ENCODE measurements at places on chromosomes 12 and 14. TPM values are rescaled to one million over a fixed set of nuclear protein-coding genes. Genes with fewer than 3 reads are reported as not detected.

GRCh38 chr14:94857950-94858349 is 88.0 kb upstream of the GSC start:
- no peak overlapping the region for H3K27ac ChIP-seq
- H3K4me3 ChIP-seq, result no peak overlapping the region
- H3K4me1 ChIP-seq, result no peaks in the 10 kb centered on the region
- no peaks in the 10 kb centered on the region for H3K27me3 ChIP-seq

GRCh38 chr12:58920102-58920960 is at the start of gene LRIG3:
TSS of gene LRIG3 (minus strand) at chr12:58920504. CDS start at chr12:58920235, 269 bp downstream.
- H3K27me3 ChIP-seq, result no peaks in the 10 kb centered on the region
- no peaks in the 10 kb centered on the region for H3K4me1 ChIP-seq
- DNase-seq, result peak; percentile 89
- H3K4me3 ChIP-seq, result peak within 1 kb of the TSS; percentile 55
- no peaks in the 10 kb centered on the region for H3K36me3 ChIP-seq

DNA sequence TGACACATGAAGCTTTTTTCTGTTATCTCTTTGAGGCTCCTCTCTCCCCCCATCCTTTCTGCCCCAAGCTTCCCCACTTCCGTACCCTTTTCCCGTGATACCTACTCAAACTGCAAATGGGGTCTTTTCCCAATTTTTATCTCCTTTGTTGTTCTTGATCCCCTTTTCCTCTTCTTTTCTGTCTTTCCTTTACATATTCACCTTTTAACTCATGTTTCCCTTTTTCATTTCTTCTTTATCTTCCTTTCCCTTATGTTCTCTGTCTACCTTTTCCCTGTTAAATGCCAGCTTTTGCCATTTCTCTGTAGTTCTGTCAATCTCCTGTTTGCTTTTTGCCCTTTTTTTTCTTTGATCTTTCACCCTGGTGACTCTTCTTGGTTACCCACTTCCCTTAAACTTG is 2.6 kb upstream of the BHLHE41 start:
- no peaks in the 10 kb centered on the region for H3K27me3 ChIP-seq
- no peak overlapping the region for H3K27ac ChIP-seq
- no peaks in the 10 kb centered on the region for H3K4me1 ChIP-seq

- no peak for DNase-seq
- H3K27me3 ChIP-seq, result no peaks in the 10 kb centered on the region
- no peaks in the 10 kb centered on the region for H3K4me1 ChIP-seq
These were observed 76.7 kb upstream of the ELK3 start for GRCh38 chr12:96117460-96117859.

GRCh38 chr12:71440763-71441748 is 1.5 kb downstream of the LGR5 start:
- no peaks in the 10 kb centered on the region for H3K27me3 ChIP-seq
- no peaks in the 10 kb centered on the region for H3K36me3 ChIP-seq
- peak overlapping the region; percentile 36 for H3K4me3 ChIP-seq
- no peaks in the 10 kb centered on the region for H3K4me1 ChIP-seq
- DNase-seq, result peak; percentile 76

DNA sequence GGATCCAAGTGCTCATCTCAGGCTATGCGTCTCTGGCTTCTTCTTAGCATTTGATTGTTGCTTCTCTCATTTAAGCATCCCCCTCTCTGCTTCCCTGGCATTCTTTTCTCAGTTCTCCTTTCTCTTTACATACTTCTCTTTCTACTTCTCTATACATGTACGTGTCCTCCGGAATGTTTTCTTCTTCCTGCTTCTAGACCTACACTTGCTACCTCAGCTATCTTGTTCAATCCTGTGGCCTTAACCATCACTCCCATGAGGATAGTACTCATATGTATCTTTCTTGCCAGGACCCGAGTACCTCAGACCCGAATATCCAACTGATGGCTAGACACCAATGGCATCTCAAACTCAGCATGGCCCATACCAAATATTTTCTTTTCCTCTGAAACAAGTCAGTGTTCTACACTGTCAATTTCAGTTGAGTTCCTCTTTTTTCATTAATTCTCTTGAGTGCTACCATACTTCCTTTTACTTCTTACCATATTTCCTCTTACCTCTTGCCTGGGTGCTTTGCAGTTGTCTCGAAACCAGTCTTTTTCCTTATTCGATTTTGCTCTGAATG is 115.1 kb upstream of the SLC38A2 start:
- H3K4me3 ChIP-seq, result no peak overlapping the region
- H3K4me1 ChIP-seq, result no peaks in the 10 kb centered on the region
- no peak for DNase-seq
- H3K36me3 ChIP-seq, result no peaks in the 10 kb centered on the region

- H3K4me3 ChIP-seq, result no peak overlapping the region
- H3K27me3 ChIP-seq, result no peaks in the 10 kb centered on the region
- no peaks in the 10 kb centered on the region for H3K4me1 ChIP-seq
- no peak for DNase-seq
- no peak overlapping the region for H3K27ac ChIP-seq
- H3K36me3 ChIP-seq, result no peaks in the 10 kb centered on the region
These were observed 326.9 kb downstream of the GRIN2B start for GRCh38 chr12:13654456-13654855.

DNA sequence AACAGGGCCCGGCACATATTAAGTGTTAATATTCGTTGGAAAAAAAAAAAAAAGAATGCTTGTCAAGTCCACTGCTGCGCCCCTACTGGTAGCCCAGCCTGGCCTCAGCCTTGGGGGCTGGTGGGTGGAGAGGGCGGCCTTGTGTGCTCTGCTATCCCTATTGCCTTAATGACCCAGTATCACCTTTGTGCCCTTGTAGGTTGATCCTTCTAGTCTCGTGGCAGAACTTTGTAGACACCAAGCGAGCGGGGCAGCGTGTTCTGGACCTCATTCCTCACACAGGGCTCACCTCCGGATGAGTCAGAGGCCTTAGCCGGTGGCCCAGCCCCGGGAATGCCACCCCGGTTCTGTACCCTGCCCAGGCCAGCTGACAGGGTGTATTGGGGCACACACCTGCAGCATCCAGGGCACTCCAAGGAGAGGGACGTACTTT is 1.8 kb upstream of the RCOR1 start:
- no peaks in the 10 kb centered on the region for H3K36me3 ChIP-seq
- H3K4me1 ChIP-seq, result peaks cover 5% of the 10 kb centered on the region
- no peaks in the 10 kb centered on the region for H3K27me3 ChIP-seq
- H3K27ac ChIP-seq, result peak overlapping the region; percentile 99
- H3K4me3 ChIP-seq, result no peak overlapping the region

DNA sequence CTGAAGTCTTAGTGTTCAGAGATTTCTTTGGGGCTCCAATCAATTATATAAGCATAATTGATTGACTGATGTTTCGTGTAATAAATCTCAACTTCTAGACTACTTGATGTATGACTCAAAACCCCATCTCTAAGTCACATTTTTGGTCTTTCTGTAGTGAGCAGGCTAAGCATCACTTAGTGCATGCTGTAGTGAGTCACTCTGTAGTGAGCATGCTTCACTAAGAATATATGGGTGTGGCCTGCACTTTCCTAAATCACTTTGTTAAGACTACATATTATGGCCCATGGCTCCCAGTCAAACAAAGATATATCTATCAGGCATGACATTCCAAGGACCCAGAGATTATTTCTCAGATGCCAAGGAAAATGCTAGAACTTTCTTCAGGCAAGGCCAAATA is 909.4 kb upstream of the LRFN5 start:
- H3K27ac ChIP-seq, result no peak overlapping the region
- H3K4me1 ChIP-seq, result no peaks in the 10 kb centered on the region
- no peaks in the 10 kb centered on the region for H3K27me3 ChIP-seq
- H3K4me3 ChIP-seq, result no peak overlapping the region
- H3K36me3 ChIP-seq, result no peaks in the 10 kb centered on the region
- DNase-seq, result no peak

DNA sequence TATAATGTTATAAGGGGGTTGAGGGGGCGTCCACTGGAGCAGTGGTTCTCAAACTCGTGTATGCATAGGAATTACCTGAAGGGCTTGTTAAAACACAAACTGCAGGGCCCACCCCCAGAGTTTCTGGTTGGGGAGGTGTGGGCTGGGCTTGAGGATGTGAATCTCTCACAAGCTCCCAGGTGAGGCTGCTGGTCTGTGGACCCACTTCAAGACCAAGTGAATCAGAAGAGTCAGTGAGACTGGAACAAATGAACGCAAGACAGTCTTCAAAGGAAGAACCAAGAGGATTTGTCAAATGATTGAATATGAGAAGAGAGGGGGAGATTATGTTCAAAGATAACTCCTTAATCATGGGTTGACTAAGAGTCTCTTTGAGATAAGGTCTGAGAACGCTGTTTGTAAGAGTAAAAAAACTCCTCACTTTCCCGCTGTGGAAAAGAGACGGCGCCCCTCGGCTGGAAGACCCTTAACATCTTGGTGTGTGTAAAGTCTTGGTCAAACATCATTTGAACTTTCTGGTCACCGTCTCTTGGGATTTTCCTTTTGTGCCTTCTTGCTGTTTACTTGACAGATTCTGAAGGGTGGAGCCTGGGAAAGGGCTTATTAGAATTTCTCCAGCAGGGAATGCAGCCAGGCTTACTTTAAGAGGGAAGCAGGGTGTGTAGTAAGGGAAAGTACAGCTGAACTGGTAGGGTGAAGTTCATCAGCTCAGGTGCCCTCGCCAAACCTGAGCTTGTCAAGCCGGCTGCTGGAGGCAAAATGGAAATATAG is 5.3 kb upstream of the FOXN3 start:
- peak overlapping the region; percentile 27 for H3K4me3 ChIP-seq
- H3K27me3 ChIP-seq, result no peaks in the 10 kb centered on the region
- no peaks in the 10 kb centered on the region for H3K36me3 ChIP-seq

DNA sequence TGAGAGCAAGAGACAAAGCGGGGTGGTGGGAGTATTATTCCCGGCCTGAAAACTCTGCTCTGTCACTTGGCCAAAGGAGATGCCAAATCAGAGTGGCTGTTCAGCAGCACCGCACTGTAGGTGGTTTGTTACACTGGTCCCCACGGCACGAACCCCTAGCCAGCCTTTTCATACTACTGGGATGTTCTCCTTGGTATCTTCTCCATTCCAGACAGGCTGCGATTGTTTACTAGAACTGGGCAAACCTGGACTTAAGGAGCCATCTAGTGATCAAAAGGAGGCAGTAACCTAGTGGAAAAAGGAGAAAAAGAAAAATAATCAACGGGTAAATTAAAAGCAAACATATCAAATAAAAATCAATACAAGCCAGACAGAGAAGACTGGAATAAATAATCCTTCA is 58.9 kb upstream of the TMTC2 start:
- no peaks in the 10 kb centered on the region for H3K36me3 ChIP-seq
- H3K4me1 ChIP-seq, result no peaks in the 10 kb centered on the region
- H3K27ac ChIP-seq, result no peak overlapping the region
- no peak overlapping the region for H3K4me3 ChIP-seq

The COX8C gene
- not detected for total RNA-seq

The P2RX7 gene
- total RNA-seq, result not detected

The ANKRD33 gene
- total RNA-seq, result not detected

The PTCSC3 gene
- not detected for total RNA-seq

The CD163 gene
- 33.2 TPM for total RNA-seq

The TMEM119 gene
- total RNA-seq, result 4.7 TPM

The NXPH4 gene
- total RNA-seq, result not detected
